ENCODE measurements at places on chromosomes 7 and 10.

DNA sequence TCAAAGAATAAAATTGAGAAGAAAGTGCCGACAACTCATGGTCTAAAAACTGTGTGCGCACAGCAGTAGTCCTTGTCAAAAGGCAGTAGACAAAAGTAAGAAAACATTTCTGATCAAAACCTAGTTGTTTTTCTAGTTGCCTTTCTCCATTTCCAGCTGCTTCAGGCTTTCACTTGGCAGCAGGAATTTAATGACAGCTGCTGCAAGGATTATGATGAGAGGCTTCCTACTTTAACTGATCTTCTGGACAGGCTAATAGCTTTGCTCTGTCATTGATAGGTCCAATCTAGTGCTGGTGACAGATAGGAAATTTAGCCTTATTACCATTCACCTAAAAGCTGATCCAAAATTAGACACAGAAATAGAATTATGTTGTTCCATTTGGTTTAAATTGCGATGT lies 110.7 kb upstream of the SEMA3C start:
- no peaks in the 10 kb centered on the region for H3K36me3 ChIP-seq
- no peaks in the 10 kb centered on the region for H3K27me3 ChIP-seq
- no peak for DNase-seq
- H3K27ac ChIP-seq, result no peak overlapping the region

- peaks cover 55% of the 10 kb centered on the region for H3K27me3 ChIP-seq
- H3K27ac ChIP-seq, result no peak overlapping the region
- no peak overlapping the region for H3K4me3 ChIP-seq
- H3K4me1 ChIP-seq, result peaks cover 3% of the 10 kb centered on the region
Observed at GRCh38 chr10:113555751-113556150, 2.9 kb downstream of the HABP2 start.

DNA sequence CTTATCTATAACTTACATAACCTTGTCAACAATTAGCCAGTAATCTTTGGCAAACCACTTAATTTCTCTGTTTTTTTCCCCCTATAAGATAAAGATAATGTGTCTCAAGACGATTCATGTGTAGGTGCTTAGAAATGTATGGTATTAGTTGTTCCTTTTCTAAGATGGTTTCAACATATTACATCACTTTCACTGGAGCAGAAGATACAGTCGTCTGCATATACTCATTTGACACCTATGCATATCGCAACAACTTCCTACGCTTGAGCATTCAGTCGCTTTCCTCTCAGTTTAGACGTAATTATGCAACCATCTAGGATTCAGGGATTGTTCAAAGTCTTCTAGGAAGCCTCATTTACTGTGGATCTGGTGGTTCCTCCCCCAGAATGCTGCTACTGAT lies 396.7 kb downstream of the PHTF2 start:
- no peaks in the 10 kb centered on the region for H3K36me3 ChIP-seq
- peaks cover 10% of the 10 kb centered on the region for H3K27me3 ChIP-seq
- DNase-seq, result no peak
- H3K4me3 ChIP-seq, result no peak overlapping the region

- H3K4me3 ChIP-seq, result no peak overlapping the region
- no peaks in the 10 kb centered on the region for H3K36me3 ChIP-seq
- no peak for DNase-seq
- peaks cover 2% of the 10 kb centered on the region for H3K27me3 ChIP-seq
Observed at GRCh38 chr7:64774204-64774842, 19.9 kb upstream of the ZNF138 start.

- peak overlapping the region; percentile 92 for H3K27ac ChIP-seq
- peak overlapping the region; percentile 61 for H3K4me3 ChIP-seq
- no peaks in the 10 kb centered on the region for H3K36me3 ChIP-seq
- no peaks in the 10 kb centered on the region for H3K27me3 ChIP-seq
- peaks cover 52% of the 10 kb centered on the region for H3K4me1 ChIP-seq
Observed at GRCh38 chr7:8177109-8177933, 84.6 kb downstream of the ICA1 start.

DNA sequence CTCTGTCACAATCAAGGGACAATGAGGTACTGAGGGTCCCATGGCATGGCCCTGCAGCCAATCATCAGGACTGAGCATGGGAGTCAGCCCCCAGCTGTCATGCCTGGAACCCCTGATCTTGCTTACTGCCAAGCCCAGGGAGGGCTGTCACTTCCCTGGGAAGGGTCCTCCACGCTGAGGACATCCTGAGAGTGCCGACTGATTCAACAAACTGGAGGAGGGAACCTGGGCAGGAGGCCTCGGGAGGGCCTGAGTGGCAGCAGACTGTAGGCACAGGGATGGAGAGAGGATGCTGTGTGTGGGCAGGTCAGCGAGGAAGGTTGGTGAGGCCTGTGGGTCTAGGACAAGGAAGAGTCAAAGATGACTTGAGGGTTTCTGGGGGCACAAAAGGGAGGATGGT lies 154.3 kb downstream of the ZNF248 start:
- DNase-seq, result no peak
- no peaks in the 10 kb centered on the region for H3K4me1 ChIP-seq
- H3K4me3 ChIP-seq, result no peak overlapping the region
- no peaks in the 10 kb centered on the region for H3K36me3 ChIP-seq

DNA sequence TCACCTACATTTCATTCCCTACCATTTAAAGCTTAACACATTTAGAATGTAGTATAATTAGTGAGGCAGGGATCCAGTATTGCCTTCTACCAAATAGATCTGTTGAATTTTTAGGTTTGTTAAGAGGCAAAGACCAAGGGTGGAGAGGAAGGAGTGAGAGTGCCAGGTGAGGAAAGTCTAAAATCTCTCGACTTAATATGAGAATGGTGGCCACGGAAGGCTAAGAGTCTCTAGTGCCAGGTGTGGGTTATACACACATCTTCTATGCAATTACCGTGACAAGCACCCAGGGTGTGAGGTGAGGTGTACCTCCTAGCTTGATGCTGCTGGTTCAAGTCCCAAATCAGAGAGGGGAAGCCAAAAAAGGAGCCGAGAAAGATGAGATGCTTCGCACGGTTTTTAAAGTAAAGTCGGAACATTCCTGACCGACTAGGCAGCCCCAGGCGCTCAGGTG lies 439 bp downstream of the IQUB start:
- peak overlapping the region; percentile 85 for H3K4me3 ChIP-seq
- H3K27me3 ChIP-seq, result peaks cover 29% of the 10 kb centered on the region
- no peak for DNase-seq
- peaks cover 29% of the 10 kb centered on the region for H3K4me1 ChIP-seq
- H3K36me3 ChIP-seq, result no peaks in the 10 kb centered on the region

DNA sequence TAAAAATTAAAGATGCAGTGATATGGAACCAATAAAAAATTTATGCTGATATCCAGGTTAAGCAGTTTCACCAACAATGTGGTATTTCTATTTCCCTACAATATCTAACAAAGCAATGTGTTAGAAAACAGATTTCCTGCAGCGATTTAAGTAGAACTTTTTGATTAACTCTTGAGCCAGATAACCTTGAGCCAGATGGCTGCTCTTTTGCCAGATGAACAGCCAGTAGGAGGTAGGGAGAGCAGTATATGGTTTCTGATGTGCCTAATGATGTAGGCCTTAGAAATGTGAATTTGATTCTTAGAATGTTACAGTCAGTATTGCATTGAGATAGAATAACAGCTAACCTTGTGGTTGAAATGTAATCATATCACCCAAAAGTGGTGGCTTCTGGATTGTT lies 31.1 kb downstream of the STAMBPL1 start:
- H3K27me3 ChIP-seq, result no peaks in the 10 kb centered on the region
- H3K27ac ChIP-seq, result no peak overlapping the region
- peaks cover 26% of the 10 kb centered on the region for H3K4me1 ChIP-seq
- H3K4me3 ChIP-seq, result no peak overlapping the region
- DNase-seq, result no peak

DNA sequence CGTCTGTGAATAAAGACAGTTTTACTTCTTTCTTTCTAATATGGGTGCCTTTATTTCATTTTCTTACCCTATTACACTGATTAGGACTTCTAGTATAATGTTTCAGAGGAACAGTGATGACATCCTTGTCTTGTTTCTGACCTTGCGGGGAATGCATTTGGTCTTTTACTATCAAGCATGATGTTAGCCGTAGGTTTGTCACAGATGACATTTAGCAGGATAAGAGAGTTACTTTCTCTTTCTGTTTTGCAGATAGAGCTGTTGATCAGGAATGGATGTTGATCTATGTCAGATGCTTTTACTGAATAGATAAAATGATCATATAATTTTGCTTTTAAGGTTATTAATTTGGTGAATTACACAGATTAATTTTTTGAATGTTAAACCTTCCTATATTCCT lies 6.6 kb upstream of the IGFBP3 start:
- no peak overlapping the region for H3K4me3 ChIP-seq
- H3K27ac ChIP-seq, result no peak overlapping the region
- DNase-seq, result no peak
- H3K36me3 ChIP-seq, result no peaks in the 10 kb centered on the region

- H3K4me3 ChIP-seq, result peak overlapping the region; percentile 94
- peaks cover 79% of the 10 kb centered on the region for H3K36me3 ChIP-seq
- H3K27ac ChIP-seq, result peak overlapping the region; percentile 79
Observed at GRCh38 chr7:99551334-99551733, 580 bp downstream of the FAM200A start.

DNA sequence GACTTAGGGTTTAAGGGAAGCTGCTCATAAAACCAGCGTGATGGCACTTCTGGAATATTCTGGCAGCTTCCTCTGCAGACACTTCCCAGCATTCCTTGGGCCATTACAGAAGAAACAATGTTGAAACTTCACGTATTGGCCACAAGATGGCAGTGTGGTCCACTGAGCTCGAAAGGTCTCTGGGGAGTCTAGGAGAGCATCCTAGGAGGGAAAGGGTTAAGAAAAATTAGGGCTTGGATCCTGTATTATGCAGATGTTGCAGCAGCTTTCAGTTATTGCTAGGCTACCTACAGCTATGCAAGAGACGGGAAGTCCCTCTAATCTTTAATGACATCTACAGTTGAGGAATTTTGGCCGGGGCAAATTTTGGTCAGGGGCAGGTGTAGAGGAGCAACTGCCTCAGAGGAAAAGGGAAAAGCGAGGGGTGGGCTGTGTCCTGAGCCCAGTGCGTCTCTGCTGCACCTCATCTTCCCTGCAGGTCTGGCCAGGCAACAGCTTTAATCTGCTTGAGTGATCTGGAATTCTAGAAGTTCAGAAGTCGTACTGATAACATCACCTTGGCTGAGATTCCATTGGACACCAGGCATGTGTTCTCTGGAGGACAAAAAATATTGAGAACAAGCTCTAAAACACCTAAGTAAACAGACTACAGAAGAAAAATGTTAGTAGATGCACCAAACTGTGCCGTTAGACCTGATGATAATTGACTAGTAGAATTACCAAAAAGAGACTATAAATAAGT lies 220.8 kb upstream of the PRSS58 start:
- H3K27ac ChIP-seq, result peak overlapping the region; percentile 63
- peaks cover 82% of the 10 kb centered on the region for H3K4me1 ChIP-seq
- H3K4me3 ChIP-seq, result no peak overlapping the region
- no peaks in the 10 kb centered on the region for H3K36me3 ChIP-seq
- no peak for DNase-seq

DNA sequence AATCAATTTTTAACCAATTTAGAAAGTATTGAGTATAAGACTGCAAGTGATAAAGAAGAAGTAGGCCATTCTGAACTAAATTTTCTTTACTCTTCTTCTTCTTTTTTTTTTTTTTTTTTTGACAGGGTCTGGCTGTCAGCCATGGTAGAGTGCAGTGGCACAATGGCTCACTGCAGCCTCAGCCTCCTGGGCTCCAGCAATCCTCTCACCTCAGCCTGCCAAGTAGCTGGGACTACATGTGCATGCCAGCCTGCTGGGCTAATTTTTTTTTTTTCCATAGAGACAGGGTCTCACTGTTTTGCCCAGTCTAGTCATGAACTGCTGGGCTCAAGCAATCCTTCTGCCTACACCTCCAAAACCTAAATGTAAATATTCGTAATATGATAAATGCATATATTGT lies 63.2 kb downstream of the DGKB start:
- no peaks in the 10 kb centered on the region for H3K4me1 ChIP-seq
- no peaks in the 10 kb centered on the region for H3K36me3 ChIP-seq
- no peaks in the 10 kb centered on the region for H3K27me3 ChIP-seq
- no peak overlapping the region for H3K27ac ChIP-seq
- H3K4me3 ChIP-seq, result no peak overlapping the region
- no peak for DNase-seq

Data from activated T-cell treated with anti-CD3 and anti-CD28 coated beads, Interleukin-2, amount 50 U/mL, for 24 hours (primary cell).